Stimulated activated CD8-positive, alpha-beta memory T cell treated with anti-CD3 and anti-CD28 coated beads, Interleukin-15, amount 100 ng/mL, for 4 hours (primary cell): ENCODE measurements at places on chromosomes 2 and 18.
A peak's percentile ranks its signal among the peaks of the same experiment; 100 is the strongest.

DNA sequence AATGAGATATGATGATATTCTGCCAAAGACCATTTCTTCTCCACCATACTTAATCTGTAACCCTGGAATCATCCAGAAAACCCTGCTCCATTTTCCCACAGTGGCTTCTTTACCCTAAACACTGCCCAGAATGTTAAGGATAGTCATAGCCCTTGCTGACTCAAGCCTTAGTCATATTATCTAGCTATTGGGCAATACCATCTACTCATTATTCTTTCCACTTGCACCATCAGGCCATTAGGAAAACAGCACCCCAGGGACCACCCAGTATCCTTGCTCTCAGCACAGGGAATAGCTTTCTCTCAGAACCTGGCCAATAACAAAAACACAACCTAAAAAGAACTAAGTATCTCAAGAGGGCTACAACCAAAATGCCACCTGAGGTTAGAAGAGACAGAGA, 445.7 kb upstream of the SLC14A2 start:
- DNase-seq = no peak

DNA sequence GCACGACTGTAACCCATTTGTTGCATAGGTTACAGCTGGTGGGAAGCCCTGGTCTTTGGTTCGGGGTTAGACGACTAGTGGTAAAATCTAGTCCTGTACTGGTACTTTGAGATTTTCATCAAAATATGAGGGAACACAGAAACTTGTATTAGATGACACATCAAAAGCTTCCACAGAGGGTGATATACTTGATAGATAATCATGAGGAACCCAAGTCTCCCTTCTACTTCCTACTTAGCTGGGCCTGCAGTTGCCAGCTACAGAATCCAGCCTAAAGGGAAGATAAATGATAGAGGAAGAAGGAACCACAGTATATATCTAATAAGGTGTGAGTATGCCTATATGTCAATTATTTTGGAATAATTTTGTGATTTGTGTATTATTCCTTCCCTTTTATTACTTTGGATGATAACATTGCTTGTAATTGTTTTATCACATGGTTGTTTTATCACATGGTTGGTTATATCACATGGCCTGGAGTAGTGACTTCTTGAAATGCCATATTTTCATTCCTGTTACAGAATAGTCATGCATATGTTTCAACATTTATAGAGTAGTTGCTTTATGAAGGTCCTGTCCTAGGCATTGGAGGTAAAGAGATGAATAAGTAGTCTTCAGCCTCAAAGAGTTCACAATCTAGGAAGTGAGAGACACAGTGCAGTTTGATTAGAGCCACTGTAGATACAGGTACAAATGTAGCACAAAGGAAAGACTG, 2.9 kb downstream of the AGPS start:
- DNase-seq = no peak

DNA sequence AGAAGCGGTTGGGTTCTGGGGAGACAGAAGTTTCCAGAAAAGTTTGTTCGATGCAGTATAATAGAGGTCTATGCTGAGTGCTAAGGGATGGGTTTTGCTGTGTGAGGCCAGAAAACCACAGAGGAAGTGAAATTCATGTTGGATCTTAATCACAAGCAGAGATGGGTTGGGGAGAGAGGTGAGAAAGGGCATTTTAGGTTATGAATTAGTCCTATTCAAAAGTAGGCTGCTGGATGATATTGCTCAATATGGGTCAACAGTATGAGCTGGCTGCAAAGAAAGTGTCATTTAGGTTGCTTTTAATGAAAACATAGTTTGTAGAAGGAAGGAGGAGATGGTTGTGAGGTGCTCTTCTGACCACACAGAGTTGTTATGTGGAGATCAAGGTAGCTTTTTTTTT, 118.8 kb upstream of the LHCGR start:
- DNase-seq = no peak

DNA sequence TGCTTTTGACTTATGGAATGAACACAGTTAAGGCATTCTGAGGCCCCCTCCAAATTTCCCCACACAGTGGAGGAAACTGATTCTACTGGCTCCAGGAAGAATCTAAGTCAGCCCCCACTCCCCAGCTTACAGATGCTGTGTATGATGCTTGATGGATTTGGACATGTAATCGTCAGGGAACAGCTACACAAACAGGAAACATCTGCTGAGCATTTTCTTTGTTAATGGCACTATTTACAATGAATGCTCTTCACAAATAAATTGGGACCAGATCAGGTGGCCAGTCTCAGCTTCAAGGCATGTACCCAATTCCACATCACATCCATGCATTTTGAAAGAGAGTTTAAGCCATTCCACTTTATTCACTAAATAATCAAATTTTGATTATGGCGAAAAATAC, 562.3 kb downstream of the SOX11 start:
- DNase-seq = no peak

GRCh38 chr2:166410828-166411472, 35.2 kb upstream of the SCN9A start:
- no peak for DNase-seq

DNA sequence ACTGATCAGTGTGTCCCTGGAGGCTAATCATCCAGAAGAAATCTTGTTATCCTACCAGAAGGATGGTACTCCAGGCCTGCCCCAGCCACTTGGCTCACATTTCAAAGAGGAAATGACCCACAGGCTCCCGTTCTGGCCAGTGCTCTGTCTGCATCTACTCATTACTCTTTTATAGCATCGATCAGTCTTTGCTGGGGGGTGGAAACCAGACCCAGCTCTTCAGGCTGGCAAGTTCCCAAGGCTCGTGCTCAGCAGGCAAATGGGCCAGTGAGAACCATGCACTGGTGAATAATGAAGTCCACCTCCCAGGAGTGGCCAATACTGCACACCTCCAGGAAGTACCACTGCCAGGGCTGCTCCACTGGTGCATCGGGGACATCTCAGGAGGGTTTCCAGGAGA, 38.8 kb downstream of the DNER start:
- DNase-seq = no peak

- no peak for DNase-seq
Measured at GRCh38 chr2:237096201-237096600, 10.5 kb downstream of the COPS8 start.

- peak; percentile 31 for DNase-seq
Measured at GRCh38 chr18:3012136-3013023, 564 bp downstream of the LPIN2 start.

DNA sequence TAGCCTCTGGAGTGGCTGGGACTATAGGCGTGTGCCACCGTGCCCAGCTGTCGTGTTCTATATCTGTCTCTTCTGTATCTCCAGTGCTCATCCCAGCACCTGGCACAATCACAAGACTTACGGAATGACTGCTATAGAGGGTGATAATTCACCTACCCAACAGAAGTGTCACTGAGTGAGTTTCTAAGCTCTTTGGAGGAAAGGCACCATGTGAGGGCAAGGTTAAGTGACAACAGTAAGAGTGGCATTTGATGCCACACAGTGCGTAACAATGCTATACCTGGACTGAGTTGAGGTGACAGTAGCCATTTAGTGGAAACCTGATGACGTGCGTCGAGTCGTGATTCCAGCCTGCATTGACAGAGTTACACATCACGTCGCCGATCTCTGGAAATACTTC, 89.0 kb downstream of the KCTD1 start:
- DNase-seq = no peak

GRCh38 chr2:173814306-173814705, 150.9 kb downstream of the SP3 start:
- no peak for DNase-seq
